Fibroblast of the aortic adventitia (primary cell): ENCODE measurements at places on chromosomes 12 and 14. TPM values are rescaled to one million over a fixed set of nuclear protein-coding genes. Genes with fewer than 3 reads are reported as not detected.

- no peak for DNase-seq
Measured at GRCh38 chr14:101992708-101993107, 28.3 kb downstream of the DYNC1H1 start.

- DNase-seq: no peak
Measured at GRCh38 chr12:68749443-68749842, 3.5 kb downstream of the SLC35E3 start.

DNA sequence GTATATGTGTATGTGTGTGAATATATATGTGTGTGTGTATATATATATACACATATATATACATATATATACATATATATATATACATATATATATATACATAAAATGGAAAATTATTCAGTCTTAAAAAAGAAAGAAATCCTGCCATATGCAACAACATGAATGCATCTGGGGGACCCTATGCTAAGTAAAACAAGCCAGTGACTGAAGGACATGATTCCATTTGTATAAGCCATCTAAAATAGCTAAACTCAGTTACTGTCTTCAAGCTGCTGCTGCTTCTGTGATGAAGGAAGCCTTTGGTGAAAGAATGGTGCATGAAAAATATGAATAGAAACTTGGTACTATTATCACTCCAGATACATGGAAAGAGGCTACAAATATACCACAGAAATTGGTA lies 118.6 kb downstream of the ATXN7L3B start:
- no peak for DNase-seq

GRCh38 chr14:65864984-65865383 lies 452.5 kb downstream of the FUT8 start:
- no peak for DNase-seq

DNA sequence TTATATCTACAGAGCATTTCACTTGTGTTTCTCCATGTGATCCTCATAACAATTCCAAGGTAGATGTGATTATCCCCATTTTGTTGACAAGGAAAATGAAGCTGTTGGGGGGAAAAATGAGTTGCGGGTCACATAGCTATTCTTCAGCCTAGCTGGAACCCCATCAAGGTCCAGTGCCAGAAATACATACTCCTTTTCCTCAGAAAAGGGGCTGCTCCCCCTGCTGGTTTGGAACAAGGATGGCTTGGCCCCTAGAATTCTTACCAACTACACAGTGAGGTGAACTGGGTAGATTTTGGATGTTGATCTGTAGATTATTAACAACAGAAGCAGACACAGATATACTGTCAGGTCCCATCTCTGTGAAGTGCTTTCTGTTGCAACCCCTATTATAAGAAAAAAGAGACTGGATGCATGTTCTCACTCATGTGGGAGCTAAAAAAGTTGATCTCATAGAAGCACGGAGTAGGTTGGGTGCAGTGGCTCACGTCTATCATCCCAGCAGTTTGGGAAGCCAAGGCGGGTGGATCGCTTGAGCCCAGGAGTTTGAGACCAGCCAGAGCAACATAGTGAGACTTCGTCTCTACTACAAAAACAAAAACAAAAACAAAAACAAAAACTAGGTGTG lies 8.9 kb downstream of the IKZF4 start:
- DNase-seq: peak; percentile 83

- DNase-seq: peak; percentile 80
Measured at GRCh38 chr12:124390442-124391097, 95.7 kb downstream of the RFLNA start.

GRCh38 chr12:54405106-54405505 lies 14.0 kb downstream of the ITGA5 start:
- no peak for DNase-seq

GRCh38 chr12:109888179-109889020 lies 8.1 kb upstream of the GLTP start:
- peak; percentile 95 for DNase-seq

GRCh38 chr14:96666088-96666487 lies 131.1 kb upstream of the VRK1 start:
- no peak for DNase-seq

- DNase-seq: peak; percentile 67
Measured at GRCh38 chr14:50943261-50943942, 881 bp downstream of the PYGL start.

GRCh38 chr12:108021141-108021540 lies 107.9 kb upstream of the WSCD2 start:
- DNase-seq: no peak

Gene FERMT2
- 133 and 162 TPM in 2 replicates for total RNA-seq

Gene DPY19L2
- total RNA-seq: 2.3 and 7.1 TPM in 2 replicates

Gene BICDL1
- 1.8 TPM in 1 of 2 replicates, not detected in the other for total RNA-seq

Gene TROAP
- total RNA-seq: 4.0 and 11.3 TPM in 2 replicates

Gene PRIMA1
- 0.08 TPM in 1 of 2 replicates, not detected in the other for total RNA-seq
